ENCODE measurements at places on chromosomes 6 and 20. TPM values are rescaled to one million over a fixed set of nuclear protein-coding genes. Genes with fewer than 3 reads are reported as not detected.
A peak's percentile ranks its signal among the peaks of the same experiment; 100 is the strongest.

Gene NRSN1
- not detected for total RNA-seq

Gene BAG2
- total RNA-seq: 39.5 TPM

DNA sequence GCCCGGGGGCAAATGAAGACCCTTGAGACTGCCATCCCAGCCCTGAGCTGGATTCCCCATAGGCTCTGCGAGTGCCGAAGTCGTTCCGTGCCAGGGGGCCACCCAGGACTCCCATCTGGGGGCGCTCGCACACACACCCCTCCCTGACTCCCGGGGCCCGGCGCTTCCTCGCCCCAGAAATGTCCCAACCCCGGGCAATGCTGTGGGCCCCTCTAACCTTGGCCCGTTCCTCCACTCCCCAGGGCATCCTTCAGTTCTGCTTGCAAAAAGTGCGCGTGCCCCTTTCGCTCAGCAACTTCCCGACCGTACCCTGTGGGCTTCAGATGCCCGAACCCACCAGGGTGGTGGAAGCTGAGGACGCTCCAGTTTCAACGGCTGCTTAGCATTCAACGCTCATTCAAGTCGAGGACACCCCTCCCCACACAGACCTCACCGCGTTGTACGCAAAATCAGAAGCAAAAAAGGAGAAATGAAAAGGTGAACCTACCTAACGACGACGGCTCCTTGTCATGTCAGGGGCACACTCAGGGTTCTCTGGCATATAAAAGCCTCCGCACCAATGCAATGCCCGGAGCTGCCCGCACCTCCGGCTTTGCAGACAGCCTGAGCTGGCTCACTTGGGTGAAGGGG lies 25.3 kb downstream of the RIPOR2 start:
- peak; percentile 55 for DNase-seq

DNA sequence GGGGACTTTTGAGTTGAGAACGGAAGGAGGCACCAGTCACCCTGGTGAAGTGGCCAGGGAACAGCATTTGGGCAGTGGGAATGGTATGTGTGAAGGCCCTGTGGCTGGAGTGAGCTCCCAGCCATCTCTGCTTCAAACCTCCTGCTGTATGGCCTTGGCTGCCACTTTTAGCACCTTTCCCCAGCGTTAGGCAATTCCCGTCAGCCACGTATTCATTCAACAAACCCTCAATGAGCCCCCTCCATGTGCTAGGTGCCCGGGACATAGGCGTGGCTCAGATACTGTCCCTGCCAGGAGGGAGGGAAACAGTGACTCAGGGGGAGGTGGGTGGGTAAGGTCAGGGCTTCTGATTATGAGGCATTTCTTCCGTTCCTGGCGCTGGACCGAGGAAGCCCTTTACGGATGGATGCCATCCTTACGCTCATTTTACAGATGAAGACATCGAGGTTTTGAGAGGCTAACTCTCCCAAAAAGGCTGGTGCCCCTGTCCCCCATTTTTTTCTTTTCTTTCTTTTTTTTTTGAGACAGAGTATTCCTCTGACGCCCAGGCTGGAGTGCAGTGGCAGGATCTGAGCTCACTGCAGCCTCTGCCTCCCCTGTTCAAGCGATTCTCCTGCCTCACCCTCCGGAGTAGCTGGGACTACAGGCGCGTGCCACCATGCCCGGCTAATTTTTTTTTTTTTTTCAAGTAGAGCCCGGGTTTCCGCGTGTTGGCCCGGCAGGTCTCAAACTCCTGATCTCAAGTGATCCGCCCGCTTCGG lies 37.5 kb downstream of the SRC start:
- no peak for DNase-seq

DNA sequence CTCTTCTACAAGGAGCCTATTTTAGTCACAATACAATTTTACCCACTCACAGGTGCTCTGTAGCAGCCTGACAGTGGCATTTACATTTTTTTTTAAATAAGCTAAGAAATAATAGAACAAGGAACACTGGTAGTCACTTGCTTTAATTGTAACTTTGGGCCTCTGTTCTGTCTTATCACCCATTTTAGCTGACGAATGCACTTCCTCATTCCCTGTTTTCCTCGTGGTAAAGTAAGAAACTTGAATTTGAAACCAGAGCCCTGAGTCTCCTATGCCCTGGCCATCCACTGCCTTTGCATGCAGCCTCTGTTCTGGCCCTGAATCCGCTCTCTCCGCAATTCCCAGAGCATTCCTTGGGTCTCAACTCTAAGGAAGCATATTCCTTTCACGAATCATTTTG lies 550.6 kb downstream of the PTPRT start:
- DNase-seq: no peak

Gene ZNF343
- 5.0 TPM for total RNA-seq

GRCh38 chr20:29408034-29408695 lies 1849.3 kb upstream of the DEFB115 start:
- no peak for DNase-seq

- DNase-seq: no peak
Observed at GRCh38 chr6:137968901-137969300, 101.8 kb downstream of the TNFAIP3 start.

GRCh38 chr20:53801609-53802370 lies 208.2 kb upstream of the ZNF217 start:
- DNase-seq: no peak

DNA sequence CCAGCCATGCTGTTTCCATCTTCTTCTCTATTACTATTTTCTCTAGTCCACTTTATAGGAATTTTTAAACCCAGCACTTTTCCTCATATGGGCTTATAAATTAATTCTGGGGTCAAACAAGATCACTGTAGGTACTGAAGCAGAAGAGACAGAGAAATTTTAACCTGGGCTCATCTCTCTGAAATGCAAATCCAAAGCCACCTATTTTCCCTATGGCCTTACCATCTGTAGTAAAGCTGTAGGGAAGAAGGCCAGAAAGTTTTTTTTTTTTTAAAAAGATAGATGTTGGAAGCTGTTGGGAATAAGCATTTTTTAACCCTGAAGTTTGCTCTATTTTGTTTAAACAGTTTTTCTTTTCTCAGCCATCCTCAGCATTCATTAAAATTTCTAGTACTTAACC lies 367.4 kb downstream of the CD109 start:
- no peak for DNase-seq

DNA sequence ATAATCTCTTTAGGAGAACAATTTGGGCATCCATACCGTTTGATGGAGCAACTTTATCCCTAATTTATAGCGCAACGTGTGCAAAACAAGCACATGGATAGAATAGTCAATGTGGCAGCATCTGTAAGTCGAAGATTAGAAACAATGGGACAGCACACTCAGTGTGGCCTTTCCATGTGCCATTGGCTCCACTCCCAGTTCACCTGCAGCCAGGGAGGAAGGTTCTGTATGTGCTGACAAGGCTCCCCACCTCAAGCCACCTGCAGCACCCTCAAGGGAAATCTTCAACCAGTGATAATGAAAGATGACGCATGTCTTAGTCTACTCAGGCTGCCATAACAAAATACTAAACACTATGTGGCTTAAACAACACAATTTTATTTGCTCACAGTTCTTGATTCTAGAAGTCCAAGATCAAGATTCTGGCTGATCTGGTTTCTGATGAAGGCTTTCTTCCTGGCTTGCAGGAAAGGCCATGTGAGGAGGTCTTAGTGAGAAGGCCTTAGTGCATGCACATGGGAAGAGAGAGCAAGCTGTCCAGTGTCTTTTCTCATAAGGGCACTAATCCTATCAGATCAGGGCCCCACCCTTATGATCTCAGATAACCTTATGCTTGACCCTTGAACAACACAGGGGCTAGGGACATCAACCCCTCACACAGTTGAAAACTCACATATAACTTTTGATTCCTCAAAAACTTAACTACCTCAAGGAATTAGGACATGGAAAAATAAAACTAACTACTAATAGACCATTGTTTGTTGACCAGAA lies 34.9 kb upstream of the SHLD1 start:
- no peak for DNase-seq

GRCh38 chr6:67541586-67541985 lies 1093.5 kb upstream of the ADGRB3 start:
- no peak for DNase-seq

DNA sequence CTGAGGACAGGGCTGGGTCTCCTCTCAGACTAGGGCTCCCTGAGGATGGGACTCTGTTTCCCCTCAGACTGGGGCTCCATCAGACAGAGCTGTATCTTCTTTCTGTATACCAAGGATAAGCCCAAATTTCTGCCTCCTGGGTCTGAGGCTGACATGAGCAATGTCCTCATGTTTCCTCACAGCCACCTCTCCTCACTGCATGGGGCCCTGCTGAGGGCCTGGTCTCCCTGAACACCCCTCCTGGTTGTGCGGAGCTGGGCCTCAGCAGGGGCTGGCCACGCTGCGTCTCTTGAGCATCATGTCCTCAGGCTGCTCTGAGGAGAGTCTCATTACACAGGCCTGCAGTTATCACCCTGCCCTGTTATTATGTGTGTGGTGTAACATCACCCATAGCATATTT lies 144.6 kb downstream of the LRFN2 start:
- no peak for DNase-seq

- DNase-seq: no peak
Observed at GRCh38 chr6:8203337-8203736, 101.0 kb upstream of the EEF1E1 start.

GRCh38 chr20:18999086-18999485 lies 185.5 kb downstream of the SCP2D1 start:
- no peak for DNase-seq

- no peak for DNase-seq
Observed at GRCh38 chr6:108235127-108235526, 25.7 kb downstream of the SNX3 start.

DNA sequence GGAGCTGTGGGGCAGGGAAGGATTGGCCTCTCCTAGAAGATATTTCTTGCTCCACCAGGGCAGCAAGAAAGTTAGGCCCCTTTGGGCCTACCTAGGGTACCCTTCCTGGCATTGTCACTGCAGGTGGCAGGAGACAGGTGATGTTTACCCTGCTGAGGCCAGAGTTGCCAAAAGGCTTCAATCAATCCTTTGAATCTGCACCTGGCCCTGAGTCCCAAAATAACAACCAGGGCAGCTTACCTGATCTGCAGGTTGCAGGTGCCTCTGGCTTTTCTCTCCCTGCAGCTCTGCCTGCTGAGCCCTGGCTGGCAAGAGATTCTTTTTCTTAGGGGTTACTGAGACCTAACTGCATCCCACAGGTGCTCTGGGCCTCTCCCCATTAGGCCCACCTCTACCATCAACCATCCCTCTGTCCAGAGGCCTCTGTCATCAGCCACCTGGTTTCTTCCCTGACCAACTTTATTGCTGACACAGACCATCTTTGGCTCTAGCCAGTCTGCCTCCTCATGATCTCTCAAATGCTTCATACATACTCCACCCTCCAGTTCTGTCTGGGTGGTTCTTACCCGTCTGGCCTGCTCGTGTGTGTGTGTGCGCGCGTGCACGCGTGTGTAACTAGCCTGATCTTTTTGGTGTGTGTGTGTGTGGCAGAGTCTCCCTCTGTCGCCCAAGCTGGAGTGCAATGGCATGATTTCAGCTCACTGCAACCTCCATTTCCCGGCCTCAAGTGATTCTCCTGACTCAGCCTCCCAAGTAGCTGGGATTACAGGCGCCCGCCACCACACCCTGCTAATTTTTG lies 13.7 kb downstream of the BCL2L1 start:
- DNase-seq: no peak

GRCh38 chr20:56400001-56400640 lies 7.7 kb downstream of the CSTF1 start:
- DNase-seq: peak; percentile 82

Gene HTR1E
- not detected for total RNA-seq

GRCh38 chr6:117776441-117776840 lies 101.2 kb downstream of the NUS1 start:
- DNase-seq: peak; percentile 16

DNA sequence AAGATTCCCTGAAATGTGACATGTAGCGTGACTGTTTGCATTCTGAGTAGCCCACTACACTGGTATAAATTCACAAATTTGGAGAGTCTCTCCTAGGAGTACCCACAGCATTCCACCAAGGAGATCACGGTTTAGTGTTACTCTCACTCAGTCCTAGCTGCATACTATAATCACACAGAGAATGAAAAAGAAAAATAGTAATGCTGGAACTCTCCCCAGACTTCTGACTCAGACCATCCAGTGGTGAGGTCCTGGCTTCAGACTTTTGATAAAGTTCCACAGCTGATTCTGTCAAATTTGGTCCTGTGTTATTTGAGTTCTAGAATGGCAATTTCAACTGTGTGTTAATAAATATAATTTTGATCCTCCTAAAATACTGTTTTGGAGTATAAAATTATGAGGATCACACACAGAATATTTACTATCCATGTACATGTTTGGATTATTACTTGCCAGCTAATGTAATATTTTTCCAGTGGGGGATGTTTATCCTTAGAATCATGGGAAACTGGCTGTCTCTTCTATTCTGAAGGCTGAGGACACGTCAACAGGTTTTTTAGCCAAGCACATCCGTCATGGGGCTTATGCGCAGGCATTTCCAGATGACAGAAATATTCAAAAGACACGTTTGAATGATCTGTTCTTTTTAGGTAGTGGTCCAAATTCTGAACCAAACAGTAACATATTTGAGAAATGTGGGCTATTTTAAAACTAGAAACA lies 5.1 kb upstream of the KIAA0408 start:
- DNase-seq: peak; percentile 94

GRCh38 chr6:134821397-134821796 lies 128.5 kb downstream of the ALDH8A1 start:
- no peak for DNase-seq

Gene HNF4A
- total RNA-seq: not detected

Gene LY6G6F
- total RNA-seq: not detected

DNA sequence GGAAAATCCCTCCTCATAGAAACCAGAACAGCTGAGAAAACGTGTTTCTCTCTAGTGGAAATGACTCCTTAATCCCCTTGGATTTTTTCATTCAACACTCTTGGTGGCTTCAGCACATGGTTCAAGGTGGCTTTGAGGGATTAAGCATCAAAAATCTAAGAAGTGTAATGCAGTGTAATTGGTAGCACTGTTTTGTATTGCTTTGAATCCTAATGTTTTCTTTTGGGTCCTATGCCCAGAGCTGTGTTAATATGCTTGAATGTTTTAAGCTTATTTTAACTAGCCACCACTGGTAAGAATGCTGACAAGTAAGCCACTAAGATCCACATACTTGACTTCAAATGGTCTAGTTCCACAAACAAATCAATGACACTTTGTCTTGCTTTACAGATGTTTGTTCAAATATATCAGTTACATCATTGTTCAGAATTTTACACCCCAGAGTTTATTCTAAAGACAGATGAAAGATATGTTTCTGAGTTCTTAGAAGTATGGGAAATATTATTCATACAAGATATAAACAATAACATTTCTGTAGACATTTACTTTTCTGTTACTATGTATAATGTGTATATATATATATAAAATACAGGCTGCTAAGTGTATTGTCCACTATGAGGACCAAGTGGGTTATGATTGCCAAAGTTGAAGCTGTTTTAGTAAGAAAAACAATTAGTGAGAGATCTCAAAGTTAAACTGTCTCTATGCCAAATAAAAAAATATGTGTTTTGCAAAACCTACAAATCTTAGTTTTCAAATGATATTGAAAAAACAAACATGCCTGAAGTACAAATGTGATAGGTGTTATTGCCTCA lies 220.8 kb downstream of the OGFRL1 start:
- DNase-seq: peak; percentile 80

Gene NKX2-2
- total RNA-seq: not detected

Gene ZFP57
- total RNA-seq: not detected

DNA sequence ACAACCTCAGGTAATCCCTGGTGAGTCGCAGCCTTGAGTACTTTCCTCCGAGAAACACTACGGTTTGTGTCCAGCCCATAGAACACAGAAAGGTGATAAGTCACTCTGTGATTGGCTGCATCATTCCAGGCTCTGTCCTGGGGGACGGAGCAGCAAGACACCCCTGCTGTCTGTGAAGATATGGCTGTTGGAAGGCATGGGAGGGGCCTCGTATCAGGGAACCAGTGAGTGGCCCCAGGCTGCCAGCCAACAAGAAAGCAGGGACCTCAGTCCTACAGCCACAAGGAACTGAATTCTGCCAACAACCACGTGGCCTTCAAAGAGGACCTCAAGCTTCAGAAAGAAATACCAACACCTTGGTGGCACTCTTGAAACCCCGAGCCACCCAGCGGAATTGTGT lies 6.4 kb upstream of the EEF1A2 start:
- DNase-seq: no peak
